Activated CD8-positive, alpha-beta T cell treated with anti-CD3 and anti-CD28 coated beads for 36 hours (primary cell): ENCODE measurements at places on chromosomes 7 and 10. TPM values are rescaled to one million over a fixed set of nuclear protein-coding genes. Genes with fewer than 3 reads are reported as not detected.
A peak's percentile ranks its signal among the peaks of the same experiment; 100 is the strongest.

GRCh38 chr10:77591238-77591880 lies 46.2 kb downstream of the KCNMA1 start:
- no peak overlapping the region for H3K4me3 ChIP-seq
- no peaks in the 10 kb centered on the region for H3K36me3 ChIP-seq
- DNase-seq: no peak

RBM48 gene
- 11.5 TPM for total RNA-seq

- H3K27ac ChIP-seq: peak overlapping the region; percentile 87
- peaks cover 43% of the 10 kb centered on the region for H3K4me1 ChIP-seq
- no peaks in the 10 kb centered on the region for H3K27me3 ChIP-seq
- peaks cover 46% of the 10 kb centered on the region for H3K36me3 ChIP-seq
Observed at GRCh38 chr7:44080118-44080517, 2.2 kb downstream of the POLM start.

- H3K4me3 ChIP-seq: no peak overlapping the region
- DNase-seq: no peak
- no peaks in the 10 kb centered on the region for H3K27me3 ChIP-seq
- peaks cover 3% of the 10 kb centered on the region for H3K36me3 ChIP-seq
Observed at GRCh38 chr10:114118514-114118913, 55.5 kb downstream of the CCDC186 start.

FGFR2 gene
- not detected for total RNA-seq

TAS2R5 gene
- total RNA-seq: 0.83 TPM

DNA sequence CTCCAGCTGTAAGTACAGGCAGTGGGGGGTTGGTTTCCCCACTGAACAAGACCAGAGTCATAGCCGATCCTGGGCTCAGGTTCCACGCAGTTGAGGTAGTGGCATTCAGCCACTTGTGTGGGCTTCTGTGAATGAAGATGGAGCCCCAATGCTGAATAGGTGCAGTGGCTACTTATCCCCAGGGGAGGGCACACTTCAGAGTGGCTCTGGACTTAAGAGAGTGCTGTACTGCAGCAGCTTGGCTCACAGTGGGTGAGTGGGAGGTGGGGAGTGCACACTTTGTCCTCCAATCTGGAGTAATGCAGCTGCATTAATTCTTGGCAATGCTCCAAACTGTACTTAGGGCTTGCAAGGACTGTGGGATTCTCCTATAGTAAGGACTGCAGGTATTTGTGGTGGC lies 81.9 kb downstream of the BUB3 start:
- no peak for DNase-seq
- no peaks in the 10 kb centered on the region for H3K27me3 ChIP-seq
- H3K4me3 ChIP-seq: no peak overlapping the region
- peaks cover 3% of the 10 kb centered on the region for H3K4me1 ChIP-seq
- H3K36me3 ChIP-seq: peaks cover 35% of the 10 kb centered on the region

DNA sequence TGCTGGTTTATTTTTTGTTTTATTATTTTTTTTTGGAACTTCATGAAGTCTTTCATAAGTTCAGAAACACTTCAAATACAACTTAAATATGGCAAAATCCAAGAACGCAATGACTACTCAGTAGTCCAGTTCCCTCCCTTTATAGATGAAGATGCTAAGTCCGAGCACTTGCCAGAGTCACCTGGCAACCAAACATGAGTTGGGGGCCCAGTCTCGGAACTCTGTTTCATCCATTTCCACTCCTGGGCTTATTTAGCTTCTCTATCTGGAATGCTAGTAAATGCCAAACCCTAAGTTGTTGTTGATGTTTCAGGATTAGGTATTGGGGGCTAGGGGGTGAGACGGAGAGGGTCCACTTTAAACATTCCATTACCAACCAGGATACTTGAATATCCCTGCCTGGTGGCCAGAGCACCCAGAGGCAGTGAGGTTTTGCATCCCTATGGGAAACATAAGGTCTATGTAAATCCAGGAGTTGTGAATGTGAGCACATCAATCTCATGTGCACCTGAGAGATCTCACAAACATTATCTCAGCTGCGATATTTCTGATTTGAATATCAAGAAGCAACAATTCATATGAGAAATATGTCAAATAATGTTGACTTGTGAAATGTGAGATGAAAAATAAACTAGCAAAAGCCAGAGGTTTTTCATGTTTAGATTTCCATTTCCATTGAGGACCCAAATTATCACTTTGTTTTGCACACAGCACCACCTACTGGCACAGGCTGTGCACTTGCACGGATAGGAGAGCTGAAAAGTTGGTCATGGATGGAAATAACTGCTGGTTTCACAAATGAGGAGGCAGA lies 129.3 kb downstream of the PKD1L1 start:
- DNase-seq: peak; percentile 67
- no peak overlapping the region for H3K4me3 ChIP-seq
- no peaks in the 10 kb centered on the region for H3K36me3 ChIP-seq
- no peaks in the 10 kb centered on the region for H3K4me1 ChIP-seq
- H3K27me3 ChIP-seq: no peaks in the 10 kb centered on the region

GRCh38 chr10:116156819-116157218 lies 116.2 kb downstream of the GFRA1 start:
- no peaks in the 10 kb centered on the region for H3K27me3 ChIP-seq
- DNase-seq: no peak
- no peak overlapping the region for H3K4me3 ChIP-seq
- no peaks in the 10 kb centered on the region for H3K4me1 ChIP-seq
- no peaks in the 10 kb centered on the region for H3K36me3 ChIP-seq

- no peak overlapping the region for H3K27ac ChIP-seq
- no peaks in the 10 kb centered on the region for H3K36me3 ChIP-seq
- H3K4me1 ChIP-seq: no peaks in the 10 kb centered on the region
- H3K27me3 ChIP-seq: peaks cover 9% of the 10 kb centered on the region
- no peak overlapping the region for H3K4me3 ChIP-seq
- DNase-seq: no peak
Observed at GRCh38 chr10:129897871-129898626, 66.0 kb downstream of the EBF3 start.

- H3K4me3 ChIP-seq: no peak overlapping the region
- no peaks in the 10 kb centered on the region for H3K27me3 ChIP-seq
- H3K36me3 ChIP-seq: peaks cover 78% of the 10 kb centered on the region
- DNase-seq: no peak
- peak overlapping the region; percentile 63 for H3K27ac ChIP-seq
- H3K4me1 ChIP-seq: peaks cover 71% of the 10 kb centered on the region
Observed at GRCh38 chr7:150626696-150627095, 5.5 kb downstream of the GIMAP6 start.

DNA sequence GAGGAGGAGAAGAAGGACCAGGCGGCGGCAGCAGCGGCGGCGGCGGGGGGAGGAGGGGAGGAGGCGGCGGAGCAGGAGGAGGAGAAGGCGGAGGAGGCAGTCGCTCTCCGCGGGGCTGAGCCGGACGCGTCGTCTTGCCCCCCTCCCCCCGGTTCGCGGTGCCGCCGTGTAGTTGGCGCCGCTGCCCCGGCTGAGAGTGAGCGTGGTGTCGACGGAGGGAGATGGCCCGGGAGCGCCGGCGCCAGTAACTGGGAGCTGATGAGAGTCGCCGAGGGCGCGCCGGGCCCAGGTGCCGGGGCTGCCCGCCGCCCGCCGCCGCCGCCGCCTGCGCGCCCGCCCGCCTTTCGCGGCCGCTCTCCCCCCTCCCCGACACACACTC lies 257 bp downstream of the WAC start:
- H3K36me3 ChIP-seq: peaks cover 57% of the 10 kb centered on the region
- peaks cover 54% of the 10 kb centered on the region for H3K4me1 ChIP-seq
- peak overlapping the region; percentile 97 for H3K4me3 ChIP-seq
